ENCODE measurements at places on chromosomes 4 and X. TPM values are rescaled to one million over a fixed set of nuclear protein-coding genes. Genes with fewer than 3 reads are reported as not detected.

RAB40AL gene
- not detected for polyA plus RNA-seq

NAP1L3 gene
- polyA plus RNA-seq: 14.1 TPM

FGFRL1 gene
- 43.3 TPM for polyA plus RNA-seq

ATOH1 gene
- polyA plus RNA-seq: not detected

ITGB1BP2 gene
- polyA plus RNA-seq: 1.7 TPM

TLR3 gene
- polyA plus RNA-seq: 8.6 TPM

RASL11B gene
- 37.6 TPM for polyA plus RNA-seq

USP38 gene
- 24.7 TPM for polyA plus RNA-seq

PPARGC1A gene
- polyA plus RNA-seq: 37.3 TPM

PPP2R2C gene
- polyA plus RNA-seq: 0.35 TPM

SMIM10 gene
- polyA plus RNA-seq: 13.0 TPM

ADH7 gene
- not detected for polyA plus RNA-seq

DOK7 gene
- polyA plus RNA-seq: 3.7 TPM

PNMA6F gene
- polyA plus RNA-seq: 0.27 TPM

CCNA2 gene
- polyA plus RNA-seq: 27.5 TPM

CD38 gene
- polyA plus RNA-seq: 0.92 TPM

PI4K2B gene
- polyA plus RNA-seq: 13.4 TPM

FUNDC1 gene
- 28.9 TPM for polyA plus RNA-seq

MAGEC1 gene
- not detected for polyA plus RNA-seq

GSX2 gene
- polyA plus RNA-seq: not detected

TAPT1 gene
- 38.2 TPM for polyA plus RNA-seq

RPL10 gene
- 3,323 TPM for polyA plus RNA-seq
